ENCODE measurements at places on chromosomes 16 and 17.
A peak's percentile ranks its signal among the peaks of the same experiment; 100 is the strongest.

DNA sequence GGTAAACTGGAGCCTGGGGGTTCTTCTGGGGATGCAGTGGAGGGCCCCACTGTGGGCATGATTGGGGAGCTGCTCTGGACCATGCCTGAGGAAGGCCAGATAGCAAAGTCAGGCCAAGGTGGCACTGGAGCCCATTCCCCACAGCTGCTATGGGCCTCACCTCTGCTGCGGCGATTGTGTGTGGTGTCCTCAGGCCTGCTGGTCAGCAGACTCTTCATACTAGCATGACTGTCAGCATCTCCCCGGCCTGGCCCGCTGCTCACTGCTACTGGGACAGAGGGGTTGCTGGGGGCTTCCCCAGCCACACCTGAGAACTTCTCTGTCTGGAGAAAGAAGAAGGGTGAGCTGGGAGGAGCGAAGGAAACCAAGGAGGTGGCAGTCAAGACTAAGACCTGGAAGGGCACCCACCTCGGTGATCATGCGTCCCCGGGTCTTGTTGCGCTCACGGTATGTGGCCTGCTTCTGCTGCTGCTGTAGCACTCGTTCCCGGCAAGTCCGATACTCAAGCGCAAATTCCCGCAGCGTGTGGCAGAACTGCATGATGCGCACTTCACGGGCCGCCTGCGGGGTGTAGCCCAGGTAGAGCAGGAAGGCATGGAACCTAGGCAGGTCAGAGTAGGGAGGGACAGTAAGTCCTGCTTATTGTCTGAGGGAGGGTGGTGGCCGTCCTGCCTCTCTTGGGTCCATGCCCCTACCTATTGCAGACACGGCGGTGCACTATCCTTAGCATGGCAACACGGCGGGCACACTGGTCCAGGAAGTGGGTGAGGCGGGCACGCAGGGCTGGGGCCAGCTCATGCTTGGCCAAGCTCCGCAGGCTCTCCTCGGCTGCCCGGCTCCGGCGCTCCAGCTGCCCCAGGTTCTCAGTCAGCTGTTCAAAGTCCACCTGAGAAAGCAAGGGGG lies 3.2 kb downstream of the TMEM208 start:
- no peak for DNase-seq

DNA sequence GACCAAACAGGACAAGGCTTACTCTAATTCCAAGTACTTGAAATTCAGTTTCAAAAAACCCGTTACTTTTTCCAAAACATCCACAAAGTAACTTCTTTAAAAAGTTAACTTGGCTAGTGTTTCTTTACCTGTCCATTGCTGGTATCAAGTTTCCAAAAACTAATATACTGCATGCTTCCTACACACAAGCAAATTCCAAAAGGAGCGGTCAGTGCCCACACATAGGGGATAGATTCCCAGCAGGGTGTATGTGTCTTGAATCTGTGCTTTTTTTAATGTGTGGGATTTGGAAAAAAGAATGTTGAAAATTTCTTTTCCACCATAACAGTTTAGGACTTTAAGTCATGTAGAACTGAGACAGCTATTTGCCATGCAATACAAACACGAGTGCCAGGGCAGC lies 367.8 kb upstream of the SOX9 start:
- no peak for DNase-seq

DNA sequence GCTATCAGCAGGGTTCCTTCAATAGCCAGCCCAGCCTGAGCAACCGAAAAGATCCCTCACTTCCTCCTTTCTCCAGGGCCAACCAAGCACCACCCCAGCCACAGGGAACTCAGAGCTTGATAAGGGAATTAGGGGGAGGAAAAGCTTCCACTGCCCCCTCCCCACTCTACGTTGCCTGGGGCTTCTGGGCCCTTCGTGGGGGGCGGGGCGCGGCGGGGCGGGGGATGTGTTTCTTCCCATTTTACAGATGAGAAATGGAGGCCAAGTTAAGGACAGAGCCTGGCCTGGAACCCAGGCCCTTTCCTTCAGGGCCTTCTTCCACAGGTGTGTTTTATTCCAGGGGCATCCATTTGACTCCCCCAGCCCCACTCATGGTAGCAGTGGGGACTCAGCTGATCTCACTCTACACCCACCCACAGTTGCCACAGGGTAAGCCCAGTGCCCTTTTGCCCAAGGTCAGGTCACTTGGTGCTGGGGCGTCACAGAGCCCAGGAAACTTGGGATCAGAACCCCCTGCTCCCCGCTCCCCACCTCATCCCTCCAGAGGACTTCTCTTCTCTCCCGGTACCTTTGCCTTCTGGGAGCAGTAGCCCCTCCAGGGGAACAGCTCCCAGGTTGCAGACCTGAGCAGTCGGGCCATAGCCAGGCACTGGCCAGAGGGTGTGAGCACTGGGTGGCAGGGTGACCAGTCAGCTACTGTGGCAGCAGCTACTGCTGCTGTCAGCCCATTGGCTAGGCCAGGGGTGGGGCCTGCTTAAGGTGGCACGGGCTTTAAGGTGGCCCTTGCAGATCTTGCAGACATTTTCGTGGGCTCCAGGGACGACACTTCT lies at the start of gene LDHD:
Gene LDHD (minus strand): TSS at position 700 of the 830 bp plus-strand sequence. CDS start 60 bp downstream, at position 640.
- DNase-seq, result no peak

- DNase-seq, result peak; percentile 54
Measured at GRCh38 chr17:75845058-75845711, 981 bp upstream of the UNC13D start.

DNA sequence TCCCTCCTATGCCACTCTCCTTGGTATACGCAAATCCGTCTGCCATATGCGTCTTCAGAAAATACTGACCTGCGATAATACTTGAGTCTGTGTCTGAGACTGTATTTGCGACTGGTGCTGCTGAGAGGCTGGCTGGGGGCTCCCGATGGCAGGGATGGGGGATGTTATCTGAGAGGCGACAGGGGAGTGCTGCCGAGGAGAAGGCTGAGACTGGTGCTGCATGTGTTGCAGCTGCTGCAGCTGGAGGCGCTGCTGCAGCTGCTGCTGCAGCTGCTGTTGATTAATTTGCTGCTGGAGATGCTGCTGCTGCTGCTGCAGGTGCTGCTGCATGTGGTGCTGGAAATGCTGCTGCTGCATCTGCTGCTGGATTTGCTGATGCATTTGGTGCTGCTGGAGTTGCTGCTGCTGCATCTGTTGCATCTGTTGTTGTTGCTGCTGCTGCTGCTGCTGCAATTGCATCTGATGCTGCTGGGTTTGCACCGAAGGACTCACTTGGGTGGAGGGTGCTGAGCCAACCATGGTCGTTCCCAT lies 107.7 kb downstream of the TOX3 start:
- DNase-seq, result no peak

DNA sequence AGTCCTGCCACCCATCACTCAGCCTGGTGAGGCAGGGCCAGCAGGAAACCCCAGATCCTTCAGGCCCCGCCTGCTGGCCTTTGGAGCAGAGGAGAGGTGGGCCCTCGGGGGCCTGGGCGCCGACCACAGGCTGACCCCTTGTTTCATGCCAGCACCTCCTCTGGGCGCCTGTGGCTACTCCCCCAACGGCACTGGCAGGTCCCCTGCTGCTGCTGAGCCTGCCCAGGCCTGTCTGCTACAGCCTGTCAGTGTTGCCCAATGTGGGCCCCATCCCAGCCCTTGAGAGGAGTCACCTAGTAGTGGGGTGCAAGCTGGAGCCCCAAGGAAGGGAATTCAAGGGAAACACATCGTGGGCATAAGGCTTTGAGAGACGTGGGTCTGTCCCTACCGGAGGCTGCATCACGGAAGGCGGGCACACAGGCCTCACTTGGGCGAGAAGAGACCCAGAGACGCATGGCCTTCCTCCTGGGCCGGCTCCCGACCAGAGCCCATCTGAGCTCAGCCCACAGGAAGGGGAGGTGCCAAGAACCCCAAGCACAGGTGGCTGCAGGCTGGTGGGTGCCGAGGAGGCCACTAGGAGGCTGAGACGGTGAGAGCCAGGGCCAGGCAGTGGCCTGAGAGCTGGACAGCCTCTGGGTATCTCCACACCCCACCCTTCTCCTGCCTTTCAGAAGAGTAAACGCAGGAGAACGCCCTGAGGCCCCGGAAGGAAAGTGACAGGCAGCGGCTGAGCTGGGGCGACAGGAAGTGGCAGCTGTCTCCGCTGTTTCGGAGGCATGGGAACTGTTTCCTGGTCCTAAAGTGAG lies 8.0 kb upstream of the FASN start:
- DNase-seq, result peak; percentile 46

- DNase-seq, result no peak
Measured at GRCh38 chr16:68331879-68332410, 21.1 kb downstream of the PRMT7 start.

DNA sequence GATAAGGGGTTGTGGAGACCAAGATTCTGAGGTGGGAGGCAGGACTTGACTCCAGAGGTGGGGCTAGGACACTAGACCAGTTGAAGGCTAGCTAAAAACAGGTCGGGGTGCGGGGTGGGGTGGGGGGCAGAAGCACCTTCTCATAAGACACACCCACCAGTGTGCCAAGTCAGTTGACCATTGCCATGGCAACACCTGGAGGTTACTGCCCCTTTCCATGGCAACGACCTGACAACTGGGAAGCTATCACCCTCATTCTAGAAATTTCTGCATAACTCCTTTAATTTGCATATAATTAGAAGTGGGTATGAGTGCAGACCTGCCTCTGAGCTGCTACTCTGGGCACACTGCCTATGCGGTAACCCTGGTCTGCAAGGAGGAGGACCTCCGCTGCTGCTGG lies 53.9 kb upstream of the ALOX12 start:
- no peak for DNase-seq

DNA sequence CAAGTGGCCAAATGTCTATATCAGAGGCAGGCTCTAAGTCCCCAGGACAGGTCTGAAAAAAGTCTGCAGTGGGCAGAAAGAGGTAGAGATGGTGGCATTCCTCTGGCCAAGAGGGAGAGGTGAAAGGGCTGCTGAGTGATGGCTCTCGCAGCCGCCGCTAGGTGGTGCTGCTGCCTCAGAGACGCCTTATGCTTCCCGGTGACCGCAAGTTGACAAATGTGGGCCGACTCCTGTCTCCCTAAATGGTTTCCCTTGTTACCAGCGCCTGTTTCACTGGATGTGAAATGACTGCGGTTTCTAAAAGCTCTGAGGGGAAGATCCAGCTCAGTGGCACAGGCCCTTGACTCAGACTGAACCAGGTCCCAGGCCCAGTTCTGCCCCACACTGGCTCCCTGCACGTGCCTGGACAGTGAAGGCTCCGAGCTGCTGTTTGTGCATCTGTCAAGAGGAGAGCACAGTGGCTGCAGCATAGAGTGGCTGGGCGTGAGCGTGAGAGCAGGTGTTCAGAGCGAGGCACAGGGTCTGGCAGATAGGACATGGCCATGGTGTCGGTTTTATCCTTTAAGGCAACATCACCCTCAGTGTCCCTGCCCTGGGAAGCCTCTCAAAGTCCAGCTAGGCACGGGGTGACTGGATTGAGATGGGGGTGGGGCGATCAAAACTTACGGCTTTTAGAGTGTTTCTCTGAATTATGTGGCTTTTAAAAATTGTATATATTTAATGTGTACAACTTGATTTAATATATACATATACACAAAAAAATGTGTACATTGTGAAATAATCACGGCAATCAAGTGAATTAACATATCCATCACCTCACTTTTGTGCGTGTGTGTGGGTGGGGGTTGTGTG lies 19.9 kb downstream of the CLEC16A start:
- peak; percentile 79 for DNase-seq

- DNase-seq, result no peak
Measured at GRCh38 chr17:80569924-80570323, 25.3 kb downstream of the RPTOR start.

DNA sequence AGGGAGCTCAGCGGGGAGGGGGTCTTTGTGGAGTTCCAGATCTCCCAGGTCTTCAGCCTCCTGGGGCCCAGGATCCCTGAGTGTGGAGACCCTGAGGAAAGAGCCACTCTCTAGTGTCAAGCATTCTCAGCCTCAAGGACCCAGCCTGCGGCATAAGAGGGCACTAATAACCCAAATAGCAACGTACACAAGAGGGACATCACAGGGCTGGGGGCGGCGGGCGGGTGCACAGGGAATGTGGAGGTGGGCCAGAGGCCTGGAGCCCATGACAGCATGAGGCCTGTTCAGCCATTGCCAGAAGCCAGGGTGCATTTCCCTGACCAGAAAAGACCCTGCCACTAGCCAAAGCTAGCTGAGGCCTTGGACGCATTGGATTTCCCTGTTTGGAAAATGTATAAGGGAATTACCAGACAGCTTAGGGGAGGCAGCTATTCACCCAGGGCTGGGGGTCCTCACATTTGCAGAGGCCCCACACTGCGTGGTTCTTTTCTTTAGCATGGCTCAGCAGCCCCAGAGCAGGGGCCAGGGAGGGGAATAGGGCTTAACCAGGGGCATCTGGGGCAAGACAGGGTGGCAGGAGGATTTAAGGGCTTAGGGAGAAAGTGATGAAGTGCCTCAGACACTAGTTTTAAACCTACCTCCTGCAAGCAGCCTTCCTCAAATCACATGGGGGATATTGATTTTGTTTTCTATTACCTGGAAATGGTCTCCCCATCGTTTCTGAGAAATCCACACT lies 13.5 kb upstream of the ALOX15B start:
- no peak for DNase-seq

GRCh38 chr17:47987240-47987835 lies 16.4 kb downstream of the CDK5RAP3 start:
- DNase-seq, result no peak

GRCh38 chr17:40329839-40330794 lies 21.1 kb downstream of the RARA start:
- DNase-seq, result no peak

DNA sequence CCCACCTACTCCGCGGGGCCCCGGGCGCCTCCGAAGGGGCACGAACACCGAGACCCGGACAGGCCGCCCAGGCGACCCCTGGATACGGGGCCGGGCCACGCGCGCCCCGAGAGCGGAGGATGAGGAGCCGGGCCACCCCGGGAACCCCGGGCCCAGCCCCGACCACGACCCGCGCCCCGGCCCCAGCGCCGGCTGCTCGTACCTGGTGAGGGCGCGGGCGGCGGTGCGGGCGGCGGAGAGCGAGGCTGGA lies 192 bp downstream of the FASN start:
- DNase-seq, result no peak

- no peak for DNase-seq
Measured at GRCh38 chr17:28729950-28730330, 1.4 kb downstream of the NEK8 start.

- DNase-seq, result no peak
Measured at GRCh38 chr17:82560802-82561428, 41.4 kb downstream of the FOXK2 start.

DNA sequence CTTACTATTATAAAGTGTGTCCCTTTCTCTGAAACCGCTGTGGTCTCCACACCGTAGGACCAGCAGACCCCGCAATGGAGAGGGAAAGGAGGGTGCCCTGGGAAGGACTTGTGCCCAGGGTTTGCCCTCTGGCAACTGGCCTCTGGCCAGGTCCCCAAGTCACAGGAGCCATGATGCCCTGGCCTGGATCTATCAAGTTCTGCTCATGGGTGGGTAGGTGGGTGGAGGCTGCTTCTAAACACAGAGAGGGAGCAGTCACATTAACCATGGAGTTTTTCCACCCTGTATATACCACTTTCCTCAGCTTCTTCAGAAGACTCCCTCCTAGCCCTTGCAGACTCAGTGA lies 9.4 kb upstream of the NEUROD2 start:
- no peak for DNase-seq

DNA sequence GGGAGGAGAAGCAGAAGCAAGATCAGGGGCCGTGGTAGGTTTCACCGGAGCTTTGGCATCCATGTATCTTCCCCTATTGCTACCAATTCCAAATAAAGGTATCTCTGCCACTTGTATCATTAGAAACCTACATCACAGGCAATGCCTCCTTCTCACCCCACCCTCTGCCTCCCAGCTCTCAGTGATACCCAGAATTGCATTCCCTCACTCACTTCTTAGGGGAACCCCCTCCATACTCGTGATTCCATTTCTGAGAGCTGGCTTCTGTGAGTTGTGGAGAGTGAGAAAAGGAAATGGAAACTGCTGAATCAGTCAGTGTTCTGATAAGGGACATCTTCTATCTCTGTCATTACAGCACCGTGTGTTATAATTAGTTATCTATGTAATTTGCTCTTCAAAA lies 2.3 kb upstream of the CCL3 start:
- DNase-seq, result no peak

- DNase-seq, result no peak
Measured at GRCh38 chr17:36576793-36577192, 14.9 kb upstream of the DHRS11 start.
